Fibroblast of skin of scalp (primary cell): ENCODE measurements at places on chromosomes 3 and 15.
A peak's percentile ranks its signal among the peaks of the same experiment; 100 is the strongest.

GRCh38 chr3:184345317-184346144, 8.1 kb downstream of the FAM131A start:
- DNase-seq = peak; percentile 80

DNA sequence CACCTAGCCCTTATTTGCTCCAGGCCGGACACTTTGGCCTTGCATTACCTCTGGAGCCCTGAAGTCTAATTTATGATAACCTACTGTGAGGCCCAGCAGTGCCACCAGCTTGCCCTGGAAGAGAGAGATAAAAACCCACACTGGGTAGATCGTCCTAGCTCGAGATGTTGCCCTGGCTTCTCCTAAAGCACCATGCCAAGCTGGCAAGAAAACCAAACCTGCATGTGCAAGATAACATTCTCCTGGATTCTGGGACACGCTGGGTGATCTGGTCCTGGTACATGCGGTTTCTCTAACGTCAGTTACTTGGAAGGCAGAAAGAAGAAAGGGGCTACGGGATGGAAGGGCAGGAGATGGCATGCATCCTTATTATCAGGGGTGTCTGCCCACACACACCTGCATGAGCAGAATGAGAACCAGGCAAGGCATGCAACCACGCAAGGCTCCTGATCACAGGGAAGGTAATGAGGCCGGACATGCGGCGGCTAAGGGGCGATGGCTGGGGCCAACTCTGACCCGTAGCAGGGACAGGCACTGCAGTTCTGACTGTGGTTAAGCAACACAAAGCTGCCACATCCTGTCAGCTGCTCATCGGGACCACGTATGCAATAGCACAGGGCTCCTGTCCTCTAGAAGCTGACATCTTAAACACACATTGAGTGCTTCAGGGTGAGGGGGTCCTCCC, 73.0 kb downstream of the OXNAD1 start:
- DNase-seq = no peak

DNA sequence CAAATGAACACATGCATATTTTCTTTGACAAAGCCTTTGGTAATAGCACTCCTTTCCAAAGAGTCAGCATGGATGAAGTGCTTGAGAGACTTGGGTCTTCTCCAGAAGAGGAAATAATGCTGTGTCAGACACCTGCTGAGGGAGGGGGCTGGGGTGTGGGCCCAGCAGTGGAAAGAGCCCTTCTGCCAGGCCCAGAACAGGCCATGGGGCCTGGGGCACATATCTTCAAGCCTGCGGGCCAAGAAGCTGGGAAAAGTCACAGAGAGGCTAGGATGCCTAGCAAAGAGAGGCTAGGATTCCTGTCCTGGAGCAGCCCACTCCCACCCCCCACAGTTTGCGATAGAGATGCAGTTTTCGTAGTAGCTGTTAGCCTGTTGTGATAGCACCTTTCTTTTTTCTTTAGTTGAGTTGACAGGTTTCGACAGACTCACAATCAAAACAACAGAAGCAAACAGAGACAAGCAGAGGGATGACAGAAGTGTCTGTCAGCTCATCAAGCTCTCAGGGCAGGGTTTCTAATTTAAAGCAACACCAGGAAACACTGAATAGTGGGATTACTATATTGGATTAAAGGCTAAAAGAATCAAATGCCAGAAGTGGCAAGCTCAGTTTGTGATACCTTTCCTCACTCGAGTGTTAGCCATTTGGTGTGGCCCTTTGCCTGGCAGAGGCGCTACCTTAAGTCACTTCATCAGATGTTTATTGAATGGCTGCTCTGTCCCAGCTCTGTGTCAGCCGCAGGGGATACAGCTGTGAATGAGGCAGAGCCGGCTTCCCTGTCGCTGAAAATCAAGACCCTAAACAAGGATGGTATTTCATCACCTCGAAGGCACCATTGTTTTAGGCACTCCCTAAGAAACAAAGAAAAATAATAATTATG, 19.0 kb downstream of the CMTM7 start:
- no peak for DNase-seq

- peak; percentile 66 for DNase-seq
These were observed 20.3 kb upstream of the CSPG4 start for GRCh38 chr15:75732809-75733451.

GRCh38 chr15:85691350-85692240, 103.1 kb downstream of the KLHL25 start:
- no peak for DNase-seq

DNA sequence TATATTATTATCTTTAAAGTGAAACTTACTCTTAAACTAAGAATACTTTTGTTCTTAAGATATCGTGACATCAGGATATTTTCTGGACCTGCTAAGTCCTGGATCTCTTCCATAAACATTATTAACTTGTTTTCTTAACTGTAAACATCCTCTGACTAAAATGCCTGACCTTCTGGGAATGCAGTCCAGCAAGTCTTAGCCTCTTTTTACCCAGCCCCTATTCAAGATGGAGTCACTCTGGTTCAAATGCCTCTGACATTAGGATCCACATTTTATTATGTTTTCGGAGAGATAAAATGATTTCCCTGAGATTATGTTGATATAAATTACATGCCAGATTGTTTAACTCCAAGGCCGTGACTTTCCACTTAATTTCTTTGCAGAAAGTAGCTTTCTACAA, 37.6 kb downstream of the OSTN start:
- peak; percentile 61 for DNase-seq
